GM13976 (cell line): ENCODE measurements at places on chromosomes 7 and 10.

DNA sequence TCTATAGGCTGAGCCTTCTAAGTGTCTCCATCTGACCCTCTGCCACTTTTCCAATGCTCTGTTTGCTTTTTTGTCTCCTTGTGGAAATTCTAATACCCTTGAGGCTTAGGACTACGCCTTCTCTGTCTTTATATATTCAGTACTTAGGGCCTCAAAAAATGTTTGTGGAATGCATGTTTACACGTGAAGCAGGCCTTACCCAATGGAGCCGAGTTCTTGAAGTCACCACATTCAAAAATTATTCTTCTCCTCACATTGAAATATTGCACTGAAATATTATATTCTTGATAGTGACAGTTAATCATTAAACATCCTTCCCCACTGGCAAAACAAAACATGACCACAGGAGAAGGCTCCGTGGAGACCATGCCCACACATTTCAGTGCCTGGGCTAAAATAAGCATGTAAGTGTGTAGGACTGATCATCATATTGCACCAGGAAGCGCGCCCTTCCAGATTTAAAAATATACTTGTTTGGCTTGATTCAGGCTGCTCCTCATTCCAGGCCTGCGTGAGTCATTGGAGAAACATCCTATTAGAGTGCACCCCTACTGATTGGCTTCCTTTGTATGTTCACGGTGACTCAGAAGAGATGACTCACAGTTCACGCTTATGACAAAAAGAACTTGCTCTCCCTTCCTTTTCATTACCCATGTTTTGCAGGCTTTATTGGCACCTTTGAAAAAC, 307.4 kb upstream of the AOAH start:
- no peak for DNase-seq

- DNase-seq = peak; percentile 75
These were observed 334 bp downstream of the ZNF800 start for GRCh38 chr7:127392182-127392565.

GRCh38 chr10:47098964-47099363, 187.7 kb downstream of the PTPN20 start:
- no peak for DNase-seq

DNA sequence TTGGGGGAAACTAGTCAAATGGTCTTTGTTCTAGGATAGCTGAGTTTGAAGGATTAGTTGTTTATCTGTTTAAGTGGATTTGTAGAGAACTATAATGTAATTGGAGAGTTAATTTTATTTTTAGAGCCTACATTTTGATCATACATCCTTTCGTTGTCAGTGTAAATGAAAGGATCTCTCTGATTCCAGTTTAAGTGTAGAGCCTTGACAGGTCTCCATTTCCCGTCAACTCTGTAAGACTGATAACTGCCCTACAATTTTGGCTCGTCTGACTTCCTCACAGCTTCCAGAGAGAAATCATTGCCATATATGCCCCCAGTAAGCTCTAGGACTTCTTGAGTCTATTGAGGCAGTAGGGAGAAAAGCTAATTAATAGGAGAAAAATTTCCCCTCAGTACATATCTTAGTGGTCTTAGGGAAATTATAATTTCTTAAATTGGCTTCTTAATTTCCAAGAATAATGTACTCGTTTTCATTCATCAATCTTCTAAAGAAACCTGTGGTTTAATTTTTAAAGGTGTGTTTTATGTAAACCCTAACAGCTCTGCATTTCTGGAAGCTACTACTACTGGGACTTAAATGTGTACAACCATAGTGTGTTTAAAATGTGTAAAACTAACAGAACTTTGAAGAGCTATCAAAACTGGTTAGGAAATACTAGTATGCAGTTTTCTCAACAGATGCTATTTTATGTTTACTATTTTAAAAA, 3.8 kb downstream of the KMT2E start:
- no peak for DNase-seq

GRCh38 chr10:42149027-42149700, 489.2 kb downstream of the ZNF33B start:
- DNase-seq = peak; percentile 9

DNA sequence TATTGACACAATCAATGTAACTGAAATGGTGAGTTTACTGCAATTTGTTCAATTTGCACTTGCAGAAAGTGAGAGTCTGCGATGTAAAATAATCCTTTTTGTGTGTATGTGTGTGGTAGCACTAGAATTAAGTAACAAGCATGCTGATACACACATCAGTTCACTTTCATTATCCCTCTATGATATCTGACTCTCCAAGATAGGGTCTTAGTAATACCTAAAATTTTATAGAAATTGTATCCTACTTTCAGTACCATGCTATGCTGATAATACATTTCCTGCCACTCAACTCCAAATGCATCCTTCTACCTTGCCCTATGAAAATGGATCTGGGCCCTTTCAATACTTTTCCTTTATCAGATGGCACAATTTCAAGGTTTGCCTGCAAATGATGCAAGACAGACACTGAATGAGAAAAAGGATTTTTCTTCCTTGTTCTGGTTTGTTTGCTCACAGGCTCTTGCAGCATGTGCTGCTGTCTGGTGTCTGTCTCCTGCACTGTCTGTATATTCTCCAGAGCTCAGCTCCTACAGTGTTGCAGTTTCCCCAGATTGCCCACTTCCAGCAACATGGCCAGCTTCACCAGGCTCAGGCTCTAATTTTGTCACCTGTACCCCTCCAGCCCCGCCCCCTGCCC, 297.9 kb upstream of the HGF start:
- no peak for DNase-seq

GRCh38 chr10:61319386-61320256, 133.6 kb downstream of the TMEM26 start:
- DNase-seq = no peak

- no peak for DNase-seq
These were observed 67.5 kb upstream of the TES start for GRCh38 chr7:116142850-116143249.

DNA sequence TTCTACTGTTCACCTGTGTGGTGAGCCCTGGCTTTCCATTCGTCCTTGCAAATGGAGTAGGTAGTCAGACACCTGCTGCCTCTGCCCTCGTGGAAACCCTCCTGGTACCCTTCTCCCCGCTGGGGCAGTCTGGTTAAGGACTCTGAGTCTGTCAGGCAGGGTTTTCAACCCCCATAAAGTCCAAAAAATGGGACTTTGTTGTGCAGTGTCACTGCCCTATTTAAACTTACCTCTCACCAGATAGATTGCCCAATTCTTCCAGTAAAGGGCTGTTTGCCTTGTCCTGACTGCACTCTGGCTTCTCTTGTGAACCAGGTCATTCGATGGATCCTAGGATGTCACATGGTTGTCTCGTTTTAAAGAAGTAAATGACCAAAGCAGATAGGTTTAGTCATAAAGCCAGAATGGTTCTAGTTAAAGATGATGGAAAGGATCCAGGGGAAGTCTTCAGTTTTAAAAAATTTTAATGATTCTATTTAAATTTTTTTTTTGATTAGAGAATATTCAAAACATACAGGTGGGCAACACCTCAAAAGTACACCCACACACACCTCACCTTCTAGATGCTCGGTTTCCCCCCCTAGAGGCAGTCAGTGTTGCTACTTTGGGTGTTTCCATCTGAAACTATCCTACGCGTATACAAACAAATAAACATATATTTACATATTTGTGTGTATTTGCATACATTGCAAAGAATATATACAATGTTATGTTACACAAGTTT, 22.0 kb downstream of the TMEM176B start:
- no peak for DNase-seq

DNA sequence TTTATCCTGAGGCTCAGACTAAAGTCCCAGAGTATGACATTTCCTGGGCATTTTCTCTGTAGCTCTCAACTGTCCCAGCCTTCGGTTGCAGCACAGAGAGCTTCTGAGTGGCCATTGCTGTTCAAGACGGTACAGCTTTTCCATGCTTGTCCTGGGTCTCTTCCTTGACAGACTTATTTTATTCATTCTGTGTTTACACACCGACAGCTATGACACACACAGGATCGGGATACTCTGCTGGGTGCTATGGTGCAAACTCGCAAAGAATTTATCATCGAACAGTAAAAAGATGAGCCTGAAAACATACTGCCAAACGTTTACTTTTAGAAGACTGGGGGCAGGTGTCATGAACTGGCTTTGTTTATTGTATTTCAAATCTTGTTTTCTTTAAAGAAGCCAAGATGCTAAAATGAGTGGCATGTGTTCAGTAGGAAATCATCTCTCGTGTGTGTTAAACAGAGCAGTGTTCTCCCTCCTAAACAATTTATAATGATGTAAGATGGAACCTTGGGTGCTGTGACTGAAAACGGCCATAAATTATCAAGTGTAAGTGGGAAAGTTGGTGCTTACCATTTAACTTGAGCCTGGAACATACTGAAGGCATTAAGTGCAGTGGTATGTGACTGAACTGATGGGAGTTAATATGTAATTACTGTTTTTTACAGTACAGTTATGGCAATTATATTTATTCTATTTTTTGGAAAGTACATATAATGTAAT, 120.8 kb downstream of the CELF2 start:
- DNase-seq = no peak

DNA sequence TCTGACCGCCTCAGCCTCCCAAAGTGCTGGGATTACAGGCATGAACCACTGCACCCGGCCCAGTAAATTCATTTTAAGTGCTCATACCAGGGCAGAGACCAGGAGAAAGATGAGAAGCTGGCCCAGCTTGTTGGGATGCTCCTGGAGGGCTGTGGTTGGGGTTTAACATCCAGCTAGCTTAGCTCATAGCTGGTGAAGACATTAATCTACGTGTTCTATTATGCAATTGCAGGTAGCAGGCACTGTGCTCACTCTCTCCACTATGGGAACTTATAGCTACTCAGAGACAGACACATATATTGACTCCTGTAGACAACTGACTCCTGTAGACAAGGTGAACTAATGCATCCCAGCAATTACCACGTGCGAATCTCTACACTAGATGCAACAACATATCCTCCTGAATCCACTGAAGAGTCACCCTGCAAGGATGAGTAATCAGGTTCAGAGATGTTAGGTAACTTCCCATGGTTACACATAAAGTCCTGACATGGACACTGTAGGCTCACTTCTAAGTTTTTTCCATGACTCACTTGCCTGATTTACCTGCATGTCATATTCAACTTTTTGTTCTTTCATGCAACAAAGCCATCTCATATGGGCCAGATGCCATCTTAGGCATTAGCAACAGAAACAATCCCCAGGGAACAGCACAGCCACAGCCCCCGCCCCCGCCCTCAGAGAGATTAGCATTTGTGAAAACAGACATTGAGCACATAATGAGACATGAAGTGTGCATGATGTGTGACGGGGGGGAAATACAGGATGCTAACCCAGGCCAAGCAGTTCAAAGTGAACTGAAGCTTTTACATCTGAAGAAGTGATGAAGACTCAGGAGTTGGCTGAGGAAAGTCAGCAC, 37.2 kb downstream of the ERLIN1 start:
- DNase-seq = peak; percentile 64

GRCh38 chr7:136549756-136550155, 318.7 kb upstream of the CHRM2 start:
- no peak for DNase-seq

DNA sequence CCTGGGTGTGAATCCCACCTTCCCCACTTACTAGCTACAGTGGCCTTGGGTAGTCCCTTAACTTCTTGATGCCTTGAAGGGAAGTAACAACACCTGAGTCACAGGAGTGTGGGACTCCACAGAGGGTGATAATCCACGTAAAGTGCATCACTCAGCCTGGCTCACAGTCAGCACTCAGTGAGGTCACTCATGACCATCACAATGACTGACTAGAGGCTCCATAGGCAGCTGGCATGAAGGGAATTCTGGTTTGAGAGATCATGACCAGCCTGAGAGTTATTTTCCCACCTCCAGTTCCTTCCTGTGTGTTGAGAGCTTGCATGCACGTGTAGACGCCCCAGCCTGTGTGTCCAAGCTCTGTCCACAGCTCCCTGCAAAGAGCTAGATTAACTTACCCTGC, 34.8 kb downstream of the NEUROG3 start:
- no peak for DNase-seq

GRCh38 chr7:75575488-75576121, 83.5 kb downstream of the SPDYE5 start:
- no peak for DNase-seq

GRCh38 chr7:42227936-42228591, 8.9 kb downstream of the GLI3 start:
- no peak for DNase-seq

- DNase-seq = no peak
These were observed 902 bp upstream of the CLDN15 start for GRCh38 chr7:101238226-101239182.

GRCh38 chr10:12042409-12042796, 206 bp downstream of the UPF2 start:
- peak; percentile 67 for DNase-seq

DNA sequence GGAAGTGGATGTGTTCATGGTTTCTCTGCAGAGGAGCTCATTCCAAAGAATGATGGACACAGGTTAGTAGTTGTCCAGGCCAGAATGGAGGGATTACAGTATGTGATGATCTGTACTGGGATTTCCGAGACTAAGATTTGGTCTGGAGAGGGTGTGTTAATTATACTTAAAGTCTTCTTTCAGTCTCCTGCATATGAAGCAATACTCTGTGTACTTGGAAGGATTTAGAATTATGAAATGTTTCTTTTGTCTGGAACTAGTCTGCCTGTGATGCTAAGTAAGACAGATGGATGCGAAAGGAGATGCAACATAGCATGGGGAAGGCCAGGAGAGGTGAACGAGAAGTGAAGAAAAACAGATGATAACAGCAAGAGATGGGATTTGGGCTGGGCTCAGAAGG, 305.1 kb upstream of the LYZL1 start:
- DNase-seq = no peak

DNA sequence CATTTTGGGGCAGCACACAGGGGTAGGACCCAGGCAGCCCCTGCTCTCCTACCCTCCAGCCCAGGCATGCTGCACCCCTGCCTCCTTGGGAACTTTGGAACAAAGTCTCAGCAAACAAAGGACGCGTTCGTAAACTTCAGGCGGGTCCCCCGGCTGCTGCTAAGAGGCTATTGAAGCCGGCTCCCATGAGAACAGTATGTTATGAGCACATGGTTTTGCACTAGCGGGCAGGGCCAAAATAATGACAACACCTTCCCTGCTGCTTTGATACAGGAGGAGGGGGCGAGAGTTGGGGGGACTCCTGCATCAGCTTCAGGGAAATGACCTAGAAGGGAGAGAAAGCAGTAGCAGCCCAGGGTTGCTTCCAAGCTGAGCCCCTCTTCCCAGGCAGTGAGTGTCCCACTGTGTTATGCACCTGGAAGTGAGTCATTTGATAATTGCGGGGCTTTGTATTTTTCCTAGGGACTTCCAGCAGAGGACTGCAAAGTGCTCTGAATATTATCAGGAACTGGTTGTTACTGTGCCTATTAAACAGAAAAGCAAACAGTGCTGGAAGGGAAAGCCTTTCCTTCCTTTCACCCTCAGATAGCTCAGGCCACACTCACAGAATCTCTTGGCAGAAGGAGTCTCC, 6.9 kb downstream of the ITPRIP start:
- no peak for DNase-seq

GRCh38 chr10:87538092-87539015, 33.7 kb downstream of the MINPP1 start:
- no peak for DNase-seq
